ENCODE measurements at places on chromosomes 1 and 21.

GRCh38 chr1:157429601-157430240 is 122.6 kb downstream of the FCRL5 start:
- DNase-seq = no peak

- DNase-seq = no peak
Observed at GRCh38 chr1:35619237-35620121, 21.8 kb downstream of the PSMB2 start.

DNA sequence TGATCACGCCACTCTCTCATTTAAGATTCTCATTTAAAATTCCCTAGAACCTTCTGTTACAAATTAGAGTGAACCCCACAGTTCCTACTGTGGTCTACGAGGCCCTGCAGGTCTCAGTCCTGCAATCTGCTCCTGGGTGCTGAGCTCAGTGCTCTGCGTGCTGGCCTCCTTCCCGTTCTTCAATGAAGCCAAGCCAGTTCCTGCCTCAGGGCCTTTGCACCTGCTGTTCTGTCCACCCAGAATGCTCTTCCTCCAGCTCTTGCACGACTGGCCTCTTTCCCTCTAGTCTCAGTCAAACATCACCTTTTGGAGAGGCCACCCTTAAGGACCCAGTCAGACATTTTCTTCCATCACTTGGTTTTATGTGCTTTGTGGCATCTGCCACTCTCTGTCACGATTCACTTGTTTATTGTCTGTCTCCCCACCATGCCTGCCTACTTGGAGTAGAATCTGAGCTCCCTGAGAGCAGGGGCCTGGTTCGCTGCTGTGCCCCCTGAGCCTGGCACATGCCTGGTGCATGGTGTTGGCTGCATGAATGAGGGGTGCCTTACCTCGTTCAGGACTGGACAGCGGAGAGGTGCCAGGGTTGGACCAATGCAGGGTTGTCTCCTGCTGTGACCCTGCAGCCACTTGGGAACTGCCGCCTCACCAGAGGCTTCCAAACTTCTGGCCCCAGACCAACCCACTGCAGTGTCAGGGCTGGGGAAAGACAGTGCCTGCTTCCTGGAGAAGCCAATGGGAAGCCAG is 9.7 kb upstream of the H6PD start:
- DNase-seq = no peak

DNA sequence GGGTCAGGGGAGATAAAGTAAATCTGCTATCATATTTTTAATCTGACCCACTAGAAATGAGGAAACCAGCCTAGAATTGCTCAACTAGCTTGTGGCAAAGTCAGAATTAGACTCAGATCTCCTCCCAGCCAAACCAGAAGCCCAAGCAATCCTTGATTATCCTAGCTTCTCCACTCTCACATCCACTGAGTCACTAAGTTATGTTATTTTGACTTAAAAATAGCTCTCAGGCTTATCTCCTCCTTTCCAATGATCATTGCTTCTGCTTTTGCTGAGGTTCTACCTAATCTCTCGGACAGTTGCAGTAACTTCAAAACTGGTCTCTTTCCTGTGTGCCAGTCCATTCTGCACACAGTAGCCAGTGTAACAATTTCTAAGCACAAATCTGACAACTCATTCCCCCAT is 22.9 kb downstream of the OVAAL start:
- DNase-seq = no peak

DNA sequence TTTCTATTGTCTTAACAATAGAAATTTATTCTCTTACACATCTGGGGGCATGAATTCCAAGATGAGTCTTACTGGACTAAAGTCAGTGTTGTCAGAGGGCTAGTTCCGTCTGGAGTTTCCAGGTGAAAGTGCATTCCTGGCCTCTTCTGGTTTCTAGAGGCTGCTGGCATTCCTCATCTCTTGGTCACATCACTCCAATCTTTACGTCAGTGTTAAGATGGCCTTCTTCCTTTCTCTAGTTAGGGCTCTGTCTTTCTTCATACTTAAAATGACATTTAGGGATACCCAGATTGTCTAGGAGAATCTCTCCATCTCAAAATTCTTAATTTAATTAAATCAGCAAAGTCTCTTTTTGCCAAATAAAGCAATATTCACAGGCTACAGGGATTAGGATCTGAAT is 13.3 kb upstream of the PDC start:
- DNase-seq = no peak

DNA sequence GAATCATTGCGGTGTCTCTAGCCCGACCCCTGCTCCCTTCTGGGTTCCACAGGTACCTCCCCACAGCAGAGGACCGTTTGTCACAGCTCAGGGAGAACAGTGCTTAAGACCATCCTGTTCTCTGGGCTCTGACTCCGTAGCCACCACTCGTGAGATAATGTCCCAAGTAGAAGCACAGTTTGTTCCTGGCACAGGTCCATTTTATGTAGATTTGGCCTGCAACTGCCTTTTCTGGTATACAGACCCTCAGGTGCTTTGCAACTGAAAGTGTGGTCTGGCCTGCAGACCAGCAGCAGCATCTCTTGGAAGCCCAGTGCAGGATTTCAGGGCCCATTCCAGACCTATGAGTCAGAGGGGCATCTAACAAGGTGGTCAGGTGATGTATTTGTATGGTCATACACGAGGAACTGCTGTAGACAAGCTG is 28.4 kb upstream of the TMEM125 start:
- DNase-seq = no peak

- DNase-seq = no peak
Observed at GRCh38 chr1:169018751-169019150, 87.7 kb upstream of the ATP1B1 start.

GRCh38 chr1:56817716-56818463 is 1.3 kb downstream of the FYB2 start:
- DNase-seq = no peak

GRCh38 chr1:116497656-116498055 is 73.2 kb downstream of the CD58 start:
- no peak for DNase-seq

- no peak for DNase-seq
Observed at GRCh38 chr21:39479814-39480182, 28.0 kb downstream of the SH3BGR start.

DNA sequence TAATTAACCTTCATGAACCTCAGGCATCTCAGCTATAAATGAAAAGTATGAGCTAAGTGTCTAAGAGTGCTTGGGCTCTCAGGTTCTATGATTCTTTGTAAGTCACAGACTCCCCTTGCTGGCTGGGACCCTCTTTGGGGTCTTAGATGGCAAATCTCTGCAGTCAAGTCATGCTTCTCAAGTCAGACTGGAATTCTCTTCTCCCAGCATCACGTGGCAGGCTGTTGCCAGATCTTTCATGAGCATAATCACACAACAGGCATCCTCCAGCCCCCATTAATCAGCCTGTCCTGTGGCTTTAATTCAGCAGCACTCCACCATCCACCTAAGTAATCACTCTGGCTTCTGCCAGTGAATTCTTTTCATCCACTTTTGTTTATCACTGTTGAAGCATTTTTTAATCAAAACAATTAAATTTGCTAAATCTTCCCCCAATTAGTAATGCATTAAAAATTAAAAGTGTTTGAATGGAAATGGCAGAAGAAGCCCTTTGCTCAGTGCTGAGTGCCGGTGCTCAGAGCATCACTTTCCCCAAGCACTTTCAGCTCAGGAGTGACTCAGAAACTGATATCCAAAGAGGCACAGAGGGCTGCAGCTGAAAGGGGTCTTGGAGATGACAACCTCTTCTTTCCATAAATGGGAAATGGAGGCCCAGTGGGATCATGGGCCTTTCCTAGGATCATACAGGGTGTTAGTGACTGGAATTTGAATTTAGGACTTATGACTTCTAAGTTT is 50.2 kb downstream of the C8A start:
- DNase-seq = no peak

GRCh38 chr1:53371851-53372250 is 44.0 kb upstream of the LRP8 start:
- no peak for DNase-seq

- DNase-seq = no peak
Observed at GRCh38 chr1:151841141-151841540, 1.5 kb upstream of the C2CD4D start.

DNA sequence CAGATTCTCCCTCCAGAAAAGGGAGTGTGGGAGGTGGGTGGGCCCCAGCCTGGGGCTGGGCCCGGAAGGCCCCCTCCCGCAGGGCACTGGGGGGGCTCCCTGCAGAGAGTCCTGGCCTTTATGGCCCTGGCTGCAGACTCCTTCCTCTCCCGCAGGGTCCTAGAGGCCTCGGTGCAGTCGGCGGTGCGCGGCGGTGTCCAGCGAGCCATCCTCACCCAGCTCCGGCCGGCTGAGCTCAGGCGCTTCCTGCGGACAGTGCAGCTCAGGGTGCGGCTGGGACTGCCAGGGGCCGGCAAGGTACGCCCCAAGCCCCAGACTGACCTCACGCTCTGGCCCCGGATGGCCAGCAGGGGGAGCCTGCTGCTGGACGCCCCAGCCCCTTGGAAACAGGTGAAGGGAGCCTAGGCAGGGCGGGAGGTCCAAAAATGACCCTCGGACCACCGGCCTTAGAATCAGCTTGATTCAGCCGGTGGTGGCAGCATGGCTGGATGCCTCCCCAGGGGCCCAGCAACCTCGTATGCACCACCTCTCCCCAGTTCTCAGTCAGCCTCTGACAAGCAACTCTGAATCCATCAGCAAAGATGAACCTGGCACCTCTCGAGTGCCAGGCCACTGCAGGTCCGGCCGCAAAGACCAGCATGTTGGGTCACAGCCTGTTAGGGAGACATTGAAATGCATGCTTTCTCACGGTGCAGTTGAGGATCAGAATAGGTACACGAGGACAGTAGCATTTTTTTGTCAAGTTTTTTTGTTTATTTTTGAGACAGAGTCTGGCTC is 20.6 kb downstream of the MTHFR start:
- peak; percentile 29 for DNase-seq

- DNase-seq = no peak
Observed at GRCh38 chr1:230091473-230092231, 24.6 kb downstream of the GALNT2 start.

DNA sequence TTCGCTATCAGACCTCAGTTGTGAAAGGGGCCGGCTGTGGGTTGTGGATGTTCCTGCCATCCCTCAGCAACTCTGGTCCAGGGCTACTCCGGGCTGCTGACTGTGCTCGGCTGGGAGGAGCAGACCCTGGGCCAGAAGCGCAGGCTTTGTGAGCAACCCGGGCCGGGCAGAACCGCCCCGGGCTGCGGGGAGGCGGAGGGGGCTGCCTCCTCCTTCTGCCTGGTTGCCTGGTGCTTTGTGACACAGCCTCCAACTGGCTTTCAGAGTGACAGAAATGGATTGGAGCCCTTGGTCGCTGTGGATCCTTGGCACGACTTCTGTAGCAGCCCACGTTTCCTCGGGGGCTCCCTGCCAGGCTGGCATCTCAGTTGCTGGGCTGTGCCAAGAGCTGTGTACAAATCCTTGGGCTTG is 10.0 kb downstream of the DRAXIN start:
- DNase-seq = no peak

DNA sequence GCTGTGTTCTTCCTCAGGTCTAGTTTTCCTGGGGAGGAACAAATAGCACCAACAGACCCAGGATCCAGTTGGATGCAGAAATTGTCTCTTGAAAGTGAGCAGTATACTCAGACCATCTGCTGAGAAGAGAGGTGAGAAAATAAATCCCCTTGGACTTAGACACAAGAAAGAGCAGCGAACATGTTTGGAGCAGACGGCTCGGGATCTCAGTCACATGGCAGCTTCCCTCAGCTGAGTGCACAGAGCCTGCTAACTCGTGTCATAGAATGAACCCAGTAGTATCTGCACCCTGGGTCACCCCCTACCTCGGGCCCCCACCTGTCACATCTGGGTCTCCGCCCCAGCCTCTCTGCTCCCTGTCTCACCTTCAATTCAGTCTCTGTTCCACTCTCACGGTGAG is 115.6 kb downstream of the CCDC185 start:
- DNase-seq = no peak

- no peak for DNase-seq
Observed at GRCh38 chr1:30657131-30658013, 66.0 kb downstream of the MATN1 start.

DNA sequence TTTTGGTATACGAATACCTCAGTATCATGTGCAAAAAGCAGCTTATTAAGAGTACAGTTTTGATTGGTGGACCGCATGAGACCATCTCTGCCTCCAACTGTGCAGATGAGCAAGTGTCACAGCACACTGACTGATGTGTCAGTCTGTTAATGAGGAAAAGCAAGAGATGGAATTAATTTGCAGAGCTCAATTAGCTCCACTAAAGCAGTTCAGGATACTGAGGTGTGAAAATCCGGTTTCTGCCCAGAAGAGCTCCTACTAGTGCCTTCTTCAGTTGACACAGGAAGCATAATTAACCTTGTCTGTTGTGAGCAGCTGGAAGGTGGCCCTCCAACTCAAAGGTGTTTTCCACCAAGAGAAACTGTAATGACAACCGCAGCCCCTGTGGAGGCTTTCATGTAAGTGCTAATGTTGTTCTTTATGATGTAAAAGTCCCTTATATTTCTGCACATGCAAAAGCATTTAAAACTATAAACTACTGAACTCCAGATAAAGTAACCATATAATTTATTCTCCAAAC is 44.3 kb downstream of the PCNX2 start:
- no peak for DNase-seq

GRCh38 chr1:24989082-24989481 is 59.0 kb upstream of the RUNX3 start:
- DNase-seq = no peak

DNA sequence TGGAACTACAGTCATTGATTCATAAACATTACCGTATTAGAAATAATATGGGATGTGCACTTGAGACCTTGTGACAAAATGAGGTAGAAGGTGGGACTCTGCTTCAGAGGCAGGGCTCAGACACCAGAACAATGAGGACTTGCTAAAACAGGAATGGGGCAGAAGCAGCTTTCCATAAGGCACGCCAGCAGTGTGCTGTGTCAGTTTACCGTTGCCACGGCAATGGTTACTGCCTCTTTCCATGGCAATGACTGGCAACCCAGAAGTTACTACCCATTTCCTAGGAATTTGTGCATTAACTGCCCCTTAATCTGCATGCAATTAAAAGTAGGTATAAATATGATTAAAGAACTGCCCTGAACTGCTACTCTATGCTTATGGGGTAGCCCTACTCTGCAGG is 169.0 kb downstream of the CHRM3 start:
- DNase-seq = no peak

- DNase-seq = no peak
Observed at GRCh38 chr1:155309423-155310021, 856 bp downstream of the FDPS start.

- no peak for DNase-seq
Observed at GRCh38 chr1:175536369-175536768, 207.0 kb downstream of the TNR start.

DNA sequence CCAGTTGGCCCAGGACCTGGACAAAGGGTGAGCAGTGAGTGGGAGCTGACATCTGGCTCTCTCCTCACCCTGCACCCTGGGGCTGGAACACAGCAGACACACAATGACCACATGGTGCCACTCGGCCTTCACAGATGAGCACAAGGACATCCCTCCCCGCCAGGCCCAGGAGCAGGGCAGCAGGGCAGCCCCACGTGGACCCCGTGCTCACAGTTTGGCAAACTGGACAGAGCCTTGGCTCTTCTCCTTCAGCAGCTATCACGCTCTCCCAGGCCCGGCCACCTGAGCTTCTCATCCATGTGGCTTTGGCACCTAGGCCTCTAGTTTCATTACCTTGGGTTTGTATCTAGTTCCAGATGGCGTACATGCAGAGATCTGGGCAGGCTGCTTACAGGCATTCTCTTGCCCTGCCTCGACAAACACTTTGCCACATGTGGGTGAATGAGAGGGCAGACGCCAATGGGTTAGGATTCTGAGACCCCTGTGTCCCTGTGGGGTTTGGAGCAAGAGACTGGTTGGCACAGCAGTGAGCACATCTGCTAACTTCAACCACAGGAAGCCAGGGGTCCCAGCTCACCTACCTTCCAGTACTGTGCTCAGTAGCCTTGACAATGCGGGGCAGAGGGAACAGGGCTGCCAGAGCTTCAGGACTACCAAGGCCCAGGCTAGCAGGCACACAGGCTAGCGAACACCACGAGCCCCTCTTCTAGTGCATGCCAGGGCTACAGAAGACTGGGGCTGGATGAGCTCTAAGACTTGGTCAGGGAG is 3.4 kb upstream of the PTPRF start:
- DNase-seq = no peak
